ENCODE measurements at places on chromosomes 4 and X.

GRCh38 chr4:120156120-120156718, 89.6 kb upstream of the MAD2L1 start:
- DNase-seq: peak; percentile 75

- DNase-seq: no peak
Observed at GRCh38 chr4:86500527-86500926, 93.6 kb upstream of the PTPN13 start.

DNA sequence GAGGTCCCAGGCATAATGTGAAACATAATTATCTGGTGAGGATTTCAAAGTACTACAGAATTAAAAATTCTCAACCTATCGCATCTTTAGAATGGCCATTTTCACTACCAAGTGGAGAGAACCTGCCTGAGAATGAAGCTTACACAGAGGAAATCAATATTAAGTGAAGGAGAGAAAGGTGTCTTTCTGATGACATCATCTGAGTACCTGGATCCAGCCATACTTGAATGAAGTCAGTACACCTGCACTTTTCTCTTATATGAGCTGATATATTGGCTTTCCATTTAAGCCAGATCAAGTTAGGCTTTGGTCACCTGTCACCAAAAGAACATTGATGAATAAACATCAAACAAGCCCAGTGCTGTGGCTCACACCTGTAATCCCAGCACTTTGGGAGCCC, 118.9 kb upstream of the MED14 start:
- no peak for DNase-seq

- no peak for DNase-seq
Observed at GRCh38 chr4:99763635-99764101, 53.0 kb upstream of the DAPP1 start.

- DNase-seq: no peak
Observed at GRCh38 chrX:68365341-68365740, 68.0 kb downstream of the OPHN1 start.

GRCh38 chrX:105266456-105266855, 46.0 kb upstream of the TEX13A start:
- DNase-seq: no peak

GRCh38 chr4:850323-850945, 24.5 kb upstream of the CPLX1 start:
- no peak for DNase-seq

DNA sequence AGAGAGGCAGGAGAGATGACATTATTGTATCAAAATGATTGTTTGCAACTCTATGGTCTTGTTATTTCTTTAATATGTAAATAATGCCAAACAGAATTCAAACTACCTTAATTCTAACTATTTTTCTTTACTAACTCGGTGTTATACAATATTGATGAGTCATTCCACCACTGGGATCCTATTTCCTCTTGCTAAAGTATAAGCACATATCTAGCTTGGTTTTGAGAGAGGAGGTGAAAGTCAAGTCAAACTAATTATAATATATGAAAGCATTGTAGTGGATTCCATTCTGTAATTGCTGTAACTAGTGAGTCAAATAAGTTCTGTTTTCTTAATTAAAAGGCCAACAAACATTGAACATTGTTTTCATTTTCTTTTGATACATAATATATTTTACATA, 837.6 kb downstream of the PDHA2 start:
- DNase-seq: no peak

- DNase-seq: no peak
Observed at GRCh38 chr4:162865102-162865501, 301.6 kb downstream of the NAF1 start.

DNA sequence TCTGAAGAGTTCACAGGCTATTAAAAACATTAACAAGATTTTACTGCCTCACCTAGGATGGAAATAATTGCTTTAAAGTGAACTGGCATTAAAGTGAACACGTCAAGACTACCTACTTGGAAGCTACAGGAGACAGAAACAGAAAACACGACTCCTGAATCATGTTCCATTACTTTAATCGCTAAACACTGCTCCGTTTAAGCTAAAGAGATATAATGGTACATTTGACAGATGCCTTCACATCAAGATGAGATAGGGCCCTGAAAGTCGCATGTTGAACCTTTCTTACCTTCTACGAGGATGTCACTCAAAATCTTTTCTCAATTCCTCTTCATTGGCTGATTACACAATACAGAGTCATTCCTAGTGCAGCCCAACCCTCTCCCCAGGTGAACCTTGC, 206.3 kb upstream of the GATB start:
- no peak for DNase-seq

DNA sequence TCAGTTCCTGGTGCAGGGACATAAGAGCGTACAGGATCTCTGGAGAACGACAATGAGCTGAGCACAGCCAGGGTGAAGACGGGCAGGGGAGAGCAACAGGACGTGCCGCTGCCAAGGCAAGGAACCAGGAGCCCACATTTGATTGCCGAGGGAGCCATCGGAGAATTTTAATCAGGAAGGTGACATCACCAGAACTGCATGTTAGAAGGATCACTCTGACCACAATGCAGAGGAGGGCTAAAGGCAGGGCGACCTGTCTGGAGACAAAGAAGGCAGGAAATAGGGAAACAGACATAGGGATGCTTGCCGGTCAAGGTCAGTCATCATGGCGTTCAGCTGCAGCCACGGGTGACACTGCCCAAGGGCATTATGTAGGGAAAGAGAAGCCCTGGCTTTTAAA, 81.4 kb downstream of the RBM47 start:
- DNase-seq: no peak

GRCh38 chr4:126738926-126739325, 893.8 kb upstream of the INTU start:
- no peak for DNase-seq
